ENCODE measurements at places on chromosomes 6 and 20. TPM values are rescaled to one million over a fixed set of nuclear protein-coding genes. Genes with fewer than 3 reads are reported as not detected.

The RNF144B gene
- 0.53 TPM for total RNA-seq

The KCNK15 gene
- total RNA-seq = 0.62 TPM

The CDK19 gene
- total RNA-seq = 5.3 TPM

The OVOL2 gene
- 0.38 TPM for total RNA-seq

The SCGN gene
- total RNA-seq = not detected

The ULBP2 gene
- 3.8 TPM for total RNA-seq

The NR2E1 gene
- total RNA-seq = 0.09 TPM

The PTCHD4 gene
- not detected for total RNA-seq

The ERVFRD-1 gene
- total RNA-seq = not detected

The SLC22A7 gene
- not detected for total RNA-seq

The EPPIN gene
- total RNA-seq = not detected

The SLC4A11 gene
- 4.0 TPM for total RNA-seq

The BPIFB2 gene
- total RNA-seq = not detected

The RREB1 gene
- total RNA-seq = 7.4 TPM

The F13A1 gene
- total RNA-seq = not detected

The KHDC1L gene
- total RNA-seq = not detected

The KIF25 gene
- total RNA-seq = not detected

The BTN1A1 gene
- not detected for total RNA-seq

The ADAT2 gene
- 3.9 TPM for total RNA-seq

The HTR1E gene
- not detected for total RNA-seq
